Central memory CD4-positive, alpha-beta T cell (primary cell): ENCODE measurements at places on chromosomes 5 and 9.

- no peak for DNase-seq
Observed at GRCh38 chr5:36836831-36837230, 39.7 kb upstream of the NIPBL start.

GRCh38 chr9:98576354-98576753 is 132.4 kb downstream of the GABBR2 start:
- no peak for DNase-seq

DNA sequence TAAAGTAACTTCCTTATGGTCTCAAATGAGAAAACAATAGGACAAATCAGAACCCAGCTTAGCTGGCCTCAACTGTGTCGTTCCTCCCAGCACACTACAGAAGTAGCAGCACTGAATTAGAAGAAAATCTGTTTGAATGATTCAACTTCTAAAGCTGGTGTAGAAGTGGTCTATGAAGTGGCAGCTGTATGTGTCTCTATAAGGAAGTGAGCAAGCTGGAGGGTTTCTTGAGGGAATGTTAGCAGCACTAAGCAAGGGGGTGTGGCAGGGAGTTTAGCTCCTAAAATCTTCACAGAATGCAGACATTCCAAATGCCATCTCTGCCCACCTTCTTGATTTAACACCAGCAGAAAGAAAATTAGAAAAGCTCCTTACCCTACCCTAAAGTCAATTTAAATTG is 4.1 kb downstream of the KLF9 start:
- no peak for DNase-seq

- DNase-seq = no peak
Observed at GRCh38 chr5:157388111-157388710, 71.8 kb upstream of the NIPAL4 start.

DNA sequence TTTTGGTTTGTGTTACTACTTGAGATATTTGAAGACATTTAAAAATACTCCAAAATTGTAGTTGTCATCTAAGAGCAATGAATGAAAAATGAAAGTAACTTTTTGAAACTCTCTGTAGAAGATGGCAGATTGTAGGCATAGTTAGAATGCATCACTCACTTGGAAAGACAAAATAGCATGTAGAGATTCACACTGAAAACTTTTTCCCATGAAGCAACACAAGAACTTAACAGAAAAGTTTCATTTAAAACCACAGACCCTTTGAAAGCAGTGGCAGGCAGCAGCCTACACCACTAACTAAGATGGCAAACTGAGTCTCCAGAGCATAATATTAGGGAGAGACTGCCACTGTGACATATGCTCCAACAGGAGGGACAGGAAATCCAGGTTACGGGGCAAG is 18.9 kb upstream of the FAM174A start:
- DNase-seq = no peak

- DNase-seq = no peak
Observed at GRCh38 chr5:60386436-60387050, 313.4 kb downstream of the DEPDC1B start.

GRCh38 chr5:170046241-170046640 is 59.5 kb upstream of the FOXI1 start:
- DNase-seq = no peak

DNA sequence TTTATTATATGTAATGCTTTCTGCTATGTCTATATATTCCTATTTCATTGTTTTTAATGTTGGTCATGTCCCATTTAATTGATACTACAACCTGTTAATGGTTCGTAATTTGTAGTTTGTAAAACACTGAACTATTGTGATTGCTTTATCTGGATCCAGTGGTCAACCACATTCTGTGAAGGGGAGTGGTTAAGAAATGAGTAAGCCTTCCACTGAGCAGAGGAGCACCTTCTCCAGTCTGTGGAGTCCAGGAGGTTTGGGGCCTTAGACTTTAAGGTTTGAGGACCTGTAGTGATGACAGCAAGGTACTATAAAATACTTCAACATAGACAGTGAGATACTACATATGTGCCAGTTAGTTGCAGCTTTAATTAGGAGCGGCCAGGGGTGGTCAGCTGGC is 67.7 kb upstream of the RAD23B start:
- no peak for DNase-seq

DNA sequence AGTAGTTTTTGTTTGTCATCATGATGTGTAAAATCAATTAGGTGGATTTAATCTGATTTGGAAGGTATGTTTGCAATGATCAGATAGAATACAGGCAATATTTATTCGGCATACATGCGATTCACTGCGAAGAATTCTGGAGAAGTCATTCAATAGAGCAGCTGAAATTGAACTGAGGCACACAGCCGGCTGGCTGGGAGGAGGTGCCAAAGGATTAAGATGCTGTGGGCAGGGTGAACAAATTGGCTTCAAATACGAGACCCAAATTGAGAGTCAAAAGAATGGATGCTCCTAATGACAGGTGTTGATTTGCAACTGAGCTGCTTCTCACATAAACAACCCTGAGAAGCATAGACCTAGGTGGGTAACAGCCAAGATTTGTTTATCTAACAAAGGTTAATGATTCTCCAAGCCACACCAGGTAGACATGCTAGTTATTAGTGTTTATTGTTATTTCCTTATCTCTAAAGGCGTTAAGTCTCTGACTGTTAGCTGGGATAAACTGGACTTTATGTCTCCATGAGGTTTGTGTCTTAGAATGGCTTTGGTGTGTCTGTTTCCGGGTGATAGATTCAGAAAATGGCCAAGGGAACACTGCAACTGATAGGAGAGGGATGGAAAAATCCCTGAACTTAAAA is 55.3 kb upstream of the CLINT1 start:
- DNase-seq = no peak

GRCh38 chr9:88664773-88665172 is 129.8 kb downstream of the NXNL2 start:
- no peak for DNase-seq

DNA sequence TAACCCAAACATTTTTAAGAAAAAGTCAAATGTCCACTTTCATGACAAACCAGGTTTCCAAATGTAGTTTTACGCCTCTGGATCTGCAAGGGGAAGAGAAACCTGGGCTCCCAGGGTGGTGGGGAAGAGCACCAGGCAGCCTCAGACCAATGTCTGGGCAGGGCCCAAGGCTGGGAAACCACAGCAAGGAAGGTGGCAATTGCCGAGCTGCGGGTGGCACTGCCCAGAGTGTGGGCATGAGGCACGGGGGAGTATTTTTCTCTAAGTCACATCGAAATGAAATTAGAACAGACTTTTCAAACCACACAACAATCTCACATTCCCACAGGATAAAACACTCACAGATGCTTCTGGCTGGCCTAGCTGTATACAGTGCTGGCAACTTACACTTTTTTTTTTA is 32.6 kb upstream of the RASGEF1C start:
- DNase-seq = no peak

- DNase-seq = no peak
Observed at GRCh38 chr5:129820-130219, 37.9 kb downstream of the PLEKHG4B start.

- DNase-seq = no peak
Observed at GRCh38 chr5:67095346-67096171, 101.0 kb downstream of the CD180 start.

DNA sequence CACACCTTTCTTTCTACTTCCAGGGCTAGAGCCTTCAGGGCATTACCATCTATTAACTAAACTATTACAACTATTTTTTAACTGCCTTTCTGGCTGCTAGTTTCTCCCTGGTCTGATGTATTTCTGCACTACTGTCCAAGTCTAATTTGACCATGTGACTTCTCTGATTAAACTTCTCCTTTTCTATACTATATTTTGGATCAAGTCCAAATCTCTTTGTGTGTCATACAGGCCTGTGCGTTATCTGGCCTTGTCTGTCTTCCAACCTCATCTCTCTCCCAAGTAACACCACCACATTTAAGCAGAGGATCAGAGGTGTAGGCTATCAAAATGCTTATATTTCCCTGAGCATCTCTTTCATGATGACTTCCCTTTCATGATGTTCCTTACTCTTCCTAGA is 47.2 kb upstream of the OR13F1 start:
- no peak for DNase-seq

- DNase-seq = no peak
Observed at GRCh38 chr5:177452688-177453638, 6.3 kb downstream of the PRR7 start.

DNA sequence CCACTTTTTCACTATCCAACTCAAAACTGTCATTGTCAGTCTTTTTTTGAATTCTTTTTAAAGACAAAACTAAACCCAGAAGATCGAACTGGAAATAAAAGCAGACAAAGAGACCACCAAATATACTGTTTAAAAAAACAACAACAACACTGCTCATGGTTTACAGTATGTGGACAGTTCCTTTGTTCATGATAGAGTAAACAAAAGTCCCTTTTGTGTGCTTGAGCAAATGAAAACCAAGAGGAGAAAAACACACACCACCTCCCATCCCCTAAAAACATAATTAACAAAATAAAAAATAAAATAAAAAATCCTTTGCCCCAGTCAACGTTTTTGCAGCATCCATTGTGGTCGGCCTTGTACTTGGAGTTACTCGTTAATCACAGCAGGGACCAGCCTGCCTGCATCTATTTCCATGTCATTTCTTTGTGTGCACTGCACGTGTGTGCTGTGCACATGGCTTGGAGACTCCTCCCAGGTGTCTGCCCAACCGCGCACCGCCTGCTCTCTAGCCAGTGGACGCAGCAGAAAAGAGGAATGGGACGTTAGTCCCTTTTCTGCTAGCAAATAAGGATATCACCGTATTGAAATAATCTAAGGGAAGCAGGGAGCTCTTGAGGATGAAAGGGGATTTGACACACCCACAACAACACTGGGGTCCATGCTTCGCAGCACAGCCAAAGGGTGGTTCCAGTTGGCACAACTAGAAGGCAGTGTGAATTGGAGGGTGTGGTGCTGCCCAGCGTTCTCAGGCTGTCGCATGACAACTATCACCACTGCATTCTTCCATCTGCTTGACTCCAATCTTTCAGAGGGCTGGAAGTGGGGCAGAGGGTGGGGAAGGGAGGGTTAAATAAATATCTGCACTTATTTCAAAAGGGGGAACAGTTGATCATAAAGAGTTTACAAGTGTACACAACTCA is 130.0 kb downstream of the SEMA6A start:
- DNase-seq = no peak

DNA sequence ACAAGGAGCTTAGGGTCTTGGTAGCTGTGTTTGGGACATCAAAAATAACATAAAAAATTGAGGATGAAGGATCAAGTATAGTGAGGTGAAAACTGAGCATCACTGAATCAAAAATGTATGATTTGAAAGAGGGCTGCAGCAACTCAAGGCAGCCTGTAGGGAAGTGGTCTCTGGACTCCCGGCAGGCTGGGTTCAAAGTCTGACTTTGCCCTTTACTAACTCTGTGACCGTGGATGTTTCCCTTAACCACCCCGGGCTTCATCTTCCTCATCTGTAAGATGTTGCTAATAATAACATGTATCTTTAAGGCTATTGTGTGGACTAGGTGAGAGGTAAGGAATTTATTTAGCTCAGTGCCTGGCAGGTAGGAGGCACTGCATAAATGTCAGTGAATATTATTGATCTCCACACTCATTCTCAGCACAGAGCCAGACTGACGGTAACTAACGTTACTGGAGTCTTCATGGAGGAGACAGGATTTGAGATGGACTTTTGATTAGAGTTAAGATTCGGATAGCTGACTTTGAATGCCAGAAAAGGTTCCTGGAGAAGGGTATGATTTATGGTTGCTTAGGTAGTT is 367.3 kb downstream of the NDUFS4 start:
- no peak for DNase-seq

DNA sequence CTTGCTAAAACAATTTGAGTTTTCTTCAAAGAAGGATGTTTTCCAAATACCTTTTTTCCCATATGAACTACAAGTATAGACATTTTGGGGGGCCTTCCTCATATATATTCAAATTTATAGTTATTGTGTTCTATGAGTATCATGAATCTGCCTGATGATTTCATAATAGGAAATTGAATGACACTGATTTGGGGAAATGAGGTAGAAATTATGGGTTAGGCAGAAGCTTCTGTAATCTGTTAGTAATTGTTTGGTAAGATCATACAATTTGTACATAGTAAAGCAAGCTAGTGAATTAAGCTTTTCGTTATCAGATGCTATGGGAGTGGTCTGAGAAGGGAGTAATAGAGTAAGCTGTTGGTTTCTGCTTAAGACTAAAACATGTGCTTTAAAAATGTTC is 98.0 kb downstream of the TRIO start:
- no peak for DNase-seq

DNA sequence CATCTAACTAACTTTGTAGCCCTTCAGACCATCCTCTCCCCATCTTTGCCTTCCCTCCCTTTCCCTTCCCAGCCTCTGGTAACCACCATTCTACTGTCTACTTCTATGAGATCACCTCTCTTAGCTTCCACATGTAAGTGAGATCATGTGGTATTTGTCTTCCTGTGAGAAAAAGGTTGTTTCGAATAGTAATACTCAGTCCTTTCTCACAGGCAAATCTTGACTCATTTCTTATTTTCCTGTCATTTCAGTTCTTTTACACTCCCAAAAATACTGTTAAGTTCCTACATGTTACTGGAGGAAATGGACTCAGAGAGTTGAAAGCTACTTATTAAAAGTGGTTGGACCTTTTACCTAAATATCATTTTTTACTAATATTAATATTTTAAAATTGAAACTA is 82.1 kb downstream of the SLF1 start:
- DNase-seq = no peak

DNA sequence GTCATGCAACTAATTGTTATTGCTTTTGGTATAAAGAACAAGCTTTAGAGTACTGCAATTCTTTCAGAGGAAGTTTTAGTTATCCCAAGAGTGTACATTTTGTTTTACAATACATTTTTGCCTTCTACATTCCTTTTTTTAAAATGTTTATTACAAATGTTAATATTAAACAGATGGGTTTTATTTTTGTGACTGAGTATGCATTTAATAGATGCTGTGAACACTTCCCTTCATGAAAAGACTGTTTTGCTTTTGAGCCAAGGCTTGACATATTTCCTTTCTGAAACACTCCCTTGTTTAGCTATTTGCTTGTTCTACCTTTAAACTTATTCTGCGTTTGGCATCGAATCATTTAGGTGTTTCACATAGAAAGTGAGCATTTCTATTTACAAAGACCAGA is 14.8 kb upstream of the ZNF474 start:
- DNase-seq = no peak

- DNase-seq = no peak
Observed at GRCh38 chr5:16854351-16854750, 81.7 kb downstream of the MYO10 start.

DNA sequence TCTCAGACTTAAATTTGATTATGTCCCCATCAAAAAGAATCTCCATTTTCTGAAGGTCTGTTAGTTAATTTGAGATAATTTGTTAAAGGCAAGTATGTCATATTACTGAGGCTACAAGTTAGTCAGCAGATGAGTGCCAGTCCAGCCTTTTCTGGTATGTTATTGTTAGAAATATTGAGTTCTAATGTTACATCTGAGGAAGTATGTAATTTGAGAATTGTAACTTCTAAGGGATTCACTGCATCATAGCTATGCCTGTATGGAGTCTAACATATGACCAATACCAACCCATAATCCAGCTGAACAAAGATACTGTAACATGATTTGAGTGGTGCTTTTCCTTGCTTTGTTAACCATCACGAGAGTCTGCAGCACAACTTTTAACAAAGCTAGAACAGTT is 13.9 kb downstream of the SLC23A1 start:
- no peak for DNase-seq

GRCh38 chr9:37066139-37066725 is 32.2 kb upstream of the PAX5 start:
- DNase-seq = no peak
